AG20443 (cell line): ENCODE measurements at places on chromosomes 2 and 18.

GRCh38 chr2:23679044-23679443, 247.9 kb downstream of the ATAD2B start:
- DNase-seq, result no peak

- peak; percentile 11 for DNase-seq
Measured at GRCh38 chr2:211144078-211144477, 587.7 kb downstream of the CPS1 start.

DNA sequence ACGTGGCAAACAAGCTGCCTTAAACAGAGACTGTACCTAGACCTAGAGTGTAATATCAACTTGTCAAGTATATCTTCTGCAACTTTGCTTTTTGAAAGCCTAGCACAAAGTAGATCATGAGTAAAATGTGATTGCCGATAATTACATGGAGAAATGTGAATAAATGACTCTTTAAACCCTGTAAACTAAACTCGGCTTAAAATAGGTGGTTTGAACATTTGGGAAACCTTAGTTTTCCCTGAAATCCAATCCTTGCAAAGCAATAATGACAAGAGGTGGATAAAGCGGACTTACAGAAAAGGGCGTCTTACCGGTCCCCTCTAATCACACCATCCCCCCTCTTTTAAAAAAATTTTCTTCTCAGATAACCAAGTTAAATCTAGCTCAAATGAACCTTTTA, 549 bp upstream of the PSMD14 start:
- DNase-seq, result no peak

GRCh38 chr2:158753641-158754611, 41.2 kb upstream of the DAPL1 start:
- DNase-seq, result peak; percentile 84

DNA sequence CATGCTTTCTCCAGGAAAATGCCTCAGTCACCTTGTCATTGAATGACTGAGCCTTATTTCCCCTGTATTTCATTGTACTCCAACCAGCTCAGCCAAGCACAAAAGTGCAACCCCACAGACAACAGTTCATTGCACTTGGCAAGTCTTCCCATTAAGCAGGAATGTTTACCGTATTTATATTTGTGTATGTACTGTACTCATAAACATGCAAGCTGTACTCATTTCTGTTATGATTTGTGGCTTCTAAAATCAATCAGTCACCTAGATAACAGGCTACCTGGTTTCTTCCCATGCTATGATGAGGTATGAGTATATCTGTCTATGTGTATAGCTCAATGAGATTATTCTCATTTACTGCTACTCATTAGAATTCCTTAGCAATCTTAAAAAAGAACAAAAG, 505.5 kb upstream of the FAM98A start:
- DNase-seq, result no peak

GRCh38 chr2:183495589-183496267, 371.5 kb downstream of the NUP35 start:
- no peak for DNase-seq

GRCh38 chr18:23629444-23629946, 33.2 kb downstream of the ANKRD29 start:
- DNase-seq, result no peak

- DNase-seq, result no peak
Measured at GRCh38 chr2:38176619-38177021, 100.7 kb upstream of the CYP1B1 start.

DNA sequence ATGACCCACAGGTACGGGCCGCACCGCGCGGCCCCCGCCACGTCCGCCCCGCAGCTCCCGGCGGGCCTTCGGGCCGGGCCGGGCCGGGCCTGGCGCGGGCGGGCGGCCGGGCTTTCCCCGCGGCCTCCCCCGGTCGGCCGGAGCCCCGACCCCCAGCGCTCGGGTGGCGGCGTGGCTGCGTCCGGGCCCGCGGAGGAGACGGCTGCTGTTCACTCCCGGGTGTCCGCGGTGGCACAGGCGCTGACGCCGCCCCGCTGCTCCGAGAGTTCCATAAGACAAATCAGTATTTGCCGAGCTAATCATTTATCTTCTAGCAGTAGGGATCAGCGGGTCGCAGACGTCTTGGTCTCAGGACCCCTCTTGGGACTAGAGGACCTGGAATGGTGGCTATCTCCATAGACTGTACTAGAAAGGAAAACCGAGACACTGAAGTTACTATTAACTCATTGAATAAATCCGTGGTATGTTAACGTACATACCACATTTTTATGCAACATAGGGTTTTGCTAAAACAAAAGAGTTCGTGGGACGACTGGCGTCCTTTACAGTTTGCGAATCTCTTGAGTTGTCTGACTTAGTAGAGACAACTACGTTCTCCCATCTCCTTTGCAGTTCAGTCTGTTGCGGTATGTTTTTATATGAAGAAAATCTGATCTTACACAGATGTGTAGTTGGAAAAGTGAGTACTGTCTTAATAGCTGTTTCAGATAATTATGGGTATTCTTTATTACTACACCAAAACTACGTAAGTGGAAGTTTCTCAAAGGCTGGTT, 500 bp downstream of the LIMS1 start:
- DNase-seq, result peak; percentile 61

DNA sequence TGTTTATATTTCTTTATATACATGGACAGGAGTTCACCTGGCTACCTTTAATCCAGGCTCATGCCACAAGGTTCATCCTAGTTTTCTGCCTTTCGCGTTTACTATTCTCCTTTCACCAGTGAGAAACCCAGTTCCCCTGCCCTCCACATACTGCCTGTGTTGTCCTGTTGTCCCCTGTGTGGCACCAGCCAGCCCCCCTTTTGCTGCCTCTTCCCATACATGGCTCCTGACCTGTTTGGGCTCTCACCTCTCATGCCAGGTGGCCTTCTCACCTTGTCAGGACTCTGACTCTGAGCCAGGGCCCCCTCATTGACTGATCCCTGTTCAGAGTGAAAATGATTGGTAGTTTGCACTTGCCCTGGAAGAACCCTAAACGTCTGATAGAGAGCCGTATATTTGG, 13.6 kb downstream of the ASB1 start:
- DNase-seq, result no peak

DNA sequence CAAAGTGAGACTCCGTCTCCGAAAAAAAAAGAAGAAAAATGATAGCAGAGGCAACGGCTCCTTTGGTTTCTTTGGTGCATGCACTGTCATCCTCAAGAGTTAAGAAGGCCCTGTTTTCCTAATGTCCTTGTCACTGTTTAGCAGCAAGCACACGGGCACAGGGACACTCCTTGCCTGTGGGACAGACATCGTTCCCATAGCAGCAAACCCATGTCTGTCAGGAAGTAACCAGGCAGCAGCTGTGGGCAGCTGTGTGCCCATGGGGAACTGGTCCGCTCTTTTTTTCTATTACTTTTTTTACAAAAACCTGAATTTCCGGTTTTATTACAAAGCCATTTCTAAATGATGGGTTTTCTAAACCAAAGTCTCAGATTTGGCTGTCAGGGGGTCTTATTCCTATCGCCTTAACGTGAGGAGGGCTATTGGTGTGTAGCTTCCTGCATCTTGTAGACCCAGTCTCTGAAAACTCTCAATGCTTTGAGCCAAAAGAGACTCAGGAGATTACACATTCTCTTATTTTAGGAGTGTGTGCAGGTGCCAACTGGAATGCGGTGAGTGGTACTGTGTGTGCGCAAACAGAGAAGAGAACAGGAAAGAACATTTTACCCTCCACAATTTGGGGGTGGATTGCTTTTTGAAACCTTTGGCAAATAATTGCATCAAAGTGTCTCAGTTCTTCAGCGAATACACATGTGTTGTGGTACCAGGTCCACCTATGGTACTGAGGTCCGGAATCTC, 109.6 kb downstream of the COLEC12 start:
- no peak for DNase-seq

DNA sequence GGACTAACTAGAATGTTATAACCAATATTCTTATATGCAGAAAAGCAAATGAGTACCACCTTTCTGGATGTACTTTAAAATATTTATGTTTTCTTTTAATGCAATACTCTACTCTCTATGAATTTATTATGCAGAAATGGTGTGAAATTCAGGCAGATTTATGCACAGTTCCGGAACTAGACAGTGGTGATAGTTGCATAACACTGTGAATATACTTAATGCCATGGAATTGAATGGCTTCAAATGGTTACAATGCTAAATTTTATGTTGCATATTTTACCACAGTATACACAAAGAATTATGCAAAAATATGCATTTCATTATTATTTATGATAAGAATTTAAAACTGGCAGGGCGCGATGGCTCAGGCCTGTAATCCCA, 287.8 kb upstream of the FN1 start:
- DNase-seq, result no peak

DNA sequence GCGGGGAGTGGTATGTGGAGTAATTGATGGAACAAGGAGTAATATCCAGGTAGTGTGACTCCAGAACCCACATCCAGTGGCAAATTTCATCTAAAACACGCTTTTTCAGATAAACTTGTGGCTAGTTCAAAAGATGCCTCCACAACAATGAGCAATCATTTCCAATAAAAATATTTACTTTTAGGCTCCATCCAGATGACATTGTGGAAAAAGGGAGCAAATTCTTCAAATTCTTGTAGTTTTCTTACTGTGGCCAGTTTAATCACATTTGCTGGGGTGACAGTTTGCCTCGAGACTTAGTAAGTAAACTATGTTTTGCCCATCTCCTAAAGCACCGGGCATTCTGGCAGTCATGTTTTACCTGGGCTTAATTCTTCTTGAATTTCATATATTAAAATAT, 243.6 kb downstream of the IRS1 start:
- no peak for DNase-seq

DNA sequence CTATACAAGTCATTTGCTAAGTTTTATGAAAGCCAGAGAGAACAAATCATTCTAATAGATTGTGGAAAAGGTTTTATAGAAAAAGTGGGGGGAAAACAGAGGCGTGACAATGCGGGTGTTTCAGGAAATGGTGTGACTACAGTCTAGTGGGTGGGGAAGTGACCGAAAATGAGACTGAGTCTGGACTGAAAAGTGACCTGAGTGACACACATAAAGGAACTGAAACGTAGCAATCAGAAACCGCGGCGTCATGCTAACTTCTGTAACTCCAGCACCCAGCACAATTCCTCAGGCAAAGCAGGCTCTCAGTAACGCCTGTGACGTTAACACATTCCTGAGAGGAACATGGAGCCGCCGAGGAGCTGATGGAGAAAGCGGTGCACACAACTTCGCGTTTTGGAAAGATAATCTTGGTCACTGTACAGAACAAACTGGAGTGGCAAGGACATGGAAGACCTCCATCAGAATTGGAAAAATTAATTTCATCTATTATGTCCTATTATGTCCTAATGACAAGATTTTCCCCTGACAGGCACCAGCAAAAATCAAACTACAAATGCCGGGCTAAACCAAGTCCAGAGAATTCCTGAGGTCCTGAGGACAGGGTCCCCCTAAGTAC, 1.4 kb upstream of the CD226 start:
- DNase-seq, result no peak

DNA sequence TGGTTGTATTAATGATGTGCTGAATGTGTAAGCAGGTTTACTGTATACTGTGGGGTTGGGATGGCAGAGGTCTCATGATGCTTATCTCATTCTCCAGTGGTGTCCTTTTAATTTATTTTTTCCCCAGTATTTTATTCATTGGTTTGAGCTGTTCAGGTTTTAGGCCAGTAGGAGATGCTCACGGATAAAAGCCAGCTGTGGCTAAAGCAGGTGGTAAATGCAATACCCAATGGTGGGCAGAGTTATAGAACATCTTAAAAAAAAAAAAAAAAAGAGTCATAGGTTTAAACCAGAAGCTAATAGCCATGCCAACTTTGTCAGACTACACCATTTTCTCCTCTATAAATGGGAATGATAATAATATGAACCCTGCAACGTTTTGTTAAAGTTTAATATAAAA, 57.8 kb upstream of the NEUROD1 start:
- DNase-seq, result no peak

DNA sequence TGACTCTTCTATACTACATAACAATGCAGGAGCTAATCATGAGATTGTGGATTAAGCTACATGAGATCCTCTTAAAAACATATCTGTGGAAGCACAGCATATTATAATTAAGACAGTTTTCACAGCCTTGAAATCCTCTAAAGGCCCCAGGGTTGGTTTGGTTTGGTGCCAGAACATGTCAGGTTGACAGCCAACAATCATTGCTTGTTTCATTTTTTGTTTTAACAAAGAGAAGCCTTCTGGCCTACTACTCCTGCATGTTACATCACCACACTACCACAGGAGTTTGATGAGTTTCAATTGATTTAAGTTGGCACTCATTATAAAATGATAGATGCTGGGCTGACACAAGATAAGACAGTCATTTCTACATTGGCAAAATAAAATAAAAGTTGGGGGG, 255.9 kb upstream of the ERBB4 start:
- no peak for DNase-seq

GRCh38 chr2:113707106-113707505, 49.3 kb downstream of the SLC35F5 start:
- no peak for DNase-seq

DNA sequence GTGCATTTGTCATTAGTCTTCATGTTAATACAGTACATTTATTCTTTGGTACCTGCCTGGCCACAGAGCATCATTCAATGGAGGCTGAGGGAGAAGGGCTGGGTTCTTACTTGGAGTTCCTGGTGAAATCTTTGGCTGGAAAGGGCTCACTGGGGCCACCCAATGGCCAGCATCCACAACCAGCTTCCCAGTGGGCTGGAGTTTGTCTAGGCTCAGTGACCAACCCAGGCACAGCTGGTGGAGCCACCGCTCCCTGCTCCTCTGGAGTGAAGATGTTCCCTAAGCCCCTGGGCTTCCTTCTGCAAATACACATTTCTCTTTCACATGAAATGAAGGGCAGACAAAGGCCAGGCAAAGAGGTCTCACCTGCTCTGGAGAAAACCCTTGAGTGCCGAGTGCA, 34.4 kb downstream of the EHD3 start:
- DNase-seq, result no peak

DNA sequence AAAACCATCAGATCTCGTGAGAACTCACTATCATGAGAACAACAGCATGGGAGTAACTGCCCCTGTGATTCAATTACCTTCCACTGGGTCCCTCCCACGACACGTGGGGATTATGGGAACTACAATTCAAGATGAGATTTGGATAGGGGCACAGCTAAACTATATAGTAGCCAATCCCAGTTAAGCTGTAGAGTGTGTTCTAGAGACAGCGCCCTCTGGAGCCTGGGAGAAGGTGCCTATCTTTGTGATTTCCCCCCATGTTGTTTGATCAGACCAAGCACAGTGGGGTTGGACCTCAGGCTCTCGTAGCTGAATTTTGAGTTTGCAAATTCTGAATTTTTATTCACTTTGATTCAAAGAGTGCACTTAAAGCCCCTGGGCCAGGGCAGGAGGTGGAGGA, 108.2 kb upstream of the TWIST2 start:
- DNase-seq, result no peak

GRCh38 chr18:58671632-58672564, 633 bp downstream of the MALT1 start:
- peak; percentile 52 for DNase-seq

GRCh38 chr18:75111760-75112159, 97.2 kb downstream of the PTGR3 start:
- DNase-seq, result no peak

GRCh38 chr18:34280653-34281052, 55.9 kb upstream of the NOL4 start:
- DNase-seq, result no peak

- DNase-seq, result no peak
Measured at GRCh38 chr2:59093571-59093970, 852.4 kb upstream of the FANCL start.
